Stimulated activated CD4-positive, alpha-beta T cell treated with anti-CD3 and anti-CD28 coated beads, Interleukin-1b, Interleukin-23, amount 100 ng/mL, for 1 hour (primary cell): ENCODE measurements at places on chromosomes 2 and 18.

DNA sequence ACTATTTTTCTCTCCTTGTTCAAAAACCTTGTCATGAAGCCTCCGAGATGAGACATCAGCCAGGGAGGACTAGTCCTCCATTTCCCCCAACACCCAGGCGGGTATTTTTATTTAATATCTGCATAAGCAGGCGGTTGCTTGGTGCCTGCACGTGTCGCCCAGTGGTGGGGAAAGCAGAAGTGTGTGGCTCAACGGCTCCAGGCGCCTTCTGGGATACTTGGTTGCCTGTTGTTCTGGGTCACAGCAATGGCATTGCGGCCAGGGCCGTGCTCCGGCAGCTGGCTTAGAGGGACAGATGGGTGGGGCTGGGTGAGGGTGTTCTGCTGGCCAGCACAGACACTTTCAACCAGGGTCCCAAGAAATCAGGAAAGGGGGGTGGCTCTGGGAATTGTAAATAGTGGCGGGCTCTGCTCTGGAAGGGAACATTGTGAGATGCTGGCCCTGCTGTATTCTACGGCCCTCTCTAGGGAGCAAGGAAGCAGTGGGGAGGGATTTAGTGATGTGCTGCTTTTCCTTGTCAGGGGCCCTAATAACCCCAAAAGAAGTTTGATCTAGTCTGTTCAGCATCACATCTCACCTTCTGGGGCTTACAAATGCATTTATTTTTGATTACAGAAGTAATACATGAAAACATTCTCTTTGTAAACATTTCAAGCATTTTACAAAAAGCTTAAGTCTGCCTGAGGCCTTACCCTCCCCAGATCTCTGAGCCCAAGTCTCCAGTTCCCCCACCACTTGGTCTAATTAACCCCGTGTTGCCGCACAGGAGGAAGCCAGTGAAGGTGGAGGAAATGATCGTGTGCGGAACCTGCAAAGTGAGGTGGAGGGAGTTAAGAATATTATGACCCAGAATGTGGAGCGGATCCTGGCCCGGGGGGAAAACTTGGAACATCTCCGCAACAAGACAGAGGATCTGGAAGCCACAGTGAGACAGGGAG is 1.1 kb downstream of the VAMP8 start:
- DNase-seq: no peak

- no peak for DNase-seq
Observed at GRCh38 chr2:178208817-178209216, 14.5 kb downstream of the OSBPL6 start.

DNA sequence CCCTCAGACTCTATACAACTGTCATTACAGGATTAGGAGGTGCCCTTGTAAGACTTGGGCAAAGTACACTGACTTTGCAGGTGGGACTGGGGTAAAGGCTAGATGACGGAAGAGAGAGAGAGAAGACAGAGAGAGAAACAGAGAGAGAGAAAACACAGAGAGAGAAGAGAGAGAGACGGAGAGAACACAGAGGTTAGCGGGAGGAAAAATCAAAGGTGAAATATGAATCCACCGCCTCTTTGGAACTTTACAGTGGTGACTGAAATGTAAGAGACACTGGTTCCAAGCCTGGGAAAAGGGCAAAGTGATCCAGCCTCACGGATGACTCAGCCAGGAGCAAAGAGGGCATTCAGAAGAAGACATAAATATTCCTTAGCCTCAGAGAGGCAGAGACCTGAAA is 25.1 kb upstream of the CAB39 start:
- no peak for DNase-seq

GRCh38 chr2:124985270-124985669 is 960.2 kb downstream of the CNTNAP5 start:
- no peak for DNase-seq

DNA sequence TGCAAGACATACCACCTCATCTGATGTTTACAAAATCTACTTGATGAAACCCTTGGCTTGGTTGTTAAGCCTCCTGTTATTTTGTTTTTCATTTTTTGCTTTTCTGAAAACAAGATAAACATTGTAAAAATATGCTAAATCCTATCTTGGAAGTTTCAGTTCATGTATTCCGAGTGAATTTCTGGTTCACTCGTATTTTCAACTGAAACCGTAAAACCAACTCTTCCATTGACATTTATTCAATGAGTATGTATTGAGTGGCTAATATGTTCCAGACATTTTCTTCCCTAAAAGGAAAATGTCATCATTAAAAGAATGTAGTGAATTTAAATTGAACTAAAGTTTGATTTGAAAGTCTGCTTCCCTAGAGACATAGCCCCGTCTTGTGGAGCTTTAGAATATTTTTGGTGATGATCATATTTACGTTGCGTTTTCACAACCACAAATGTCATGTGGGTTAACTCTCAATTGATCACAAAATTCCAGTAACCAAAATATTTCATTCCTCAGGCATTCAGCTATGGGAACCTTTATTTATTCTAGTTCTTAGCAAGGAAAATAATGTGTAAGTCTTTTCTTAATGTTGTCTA is 204.2 kb downstream of the MBD2 start:
- no peak for DNase-seq
